Right lung (tissue), 10 donors: ENCODE measurements at places on chromosomes 11 and 22. TPM values are rescaled to one million over a fixed set of nuclear protein-coding genes. Genes with fewer than 3 reads are reported as not detected.

- DNase-seq: no peak
These were observed 540.9 kb downstream of the RAB38 start for GRCh38 chr11:87634331-87634730.

DNA sequence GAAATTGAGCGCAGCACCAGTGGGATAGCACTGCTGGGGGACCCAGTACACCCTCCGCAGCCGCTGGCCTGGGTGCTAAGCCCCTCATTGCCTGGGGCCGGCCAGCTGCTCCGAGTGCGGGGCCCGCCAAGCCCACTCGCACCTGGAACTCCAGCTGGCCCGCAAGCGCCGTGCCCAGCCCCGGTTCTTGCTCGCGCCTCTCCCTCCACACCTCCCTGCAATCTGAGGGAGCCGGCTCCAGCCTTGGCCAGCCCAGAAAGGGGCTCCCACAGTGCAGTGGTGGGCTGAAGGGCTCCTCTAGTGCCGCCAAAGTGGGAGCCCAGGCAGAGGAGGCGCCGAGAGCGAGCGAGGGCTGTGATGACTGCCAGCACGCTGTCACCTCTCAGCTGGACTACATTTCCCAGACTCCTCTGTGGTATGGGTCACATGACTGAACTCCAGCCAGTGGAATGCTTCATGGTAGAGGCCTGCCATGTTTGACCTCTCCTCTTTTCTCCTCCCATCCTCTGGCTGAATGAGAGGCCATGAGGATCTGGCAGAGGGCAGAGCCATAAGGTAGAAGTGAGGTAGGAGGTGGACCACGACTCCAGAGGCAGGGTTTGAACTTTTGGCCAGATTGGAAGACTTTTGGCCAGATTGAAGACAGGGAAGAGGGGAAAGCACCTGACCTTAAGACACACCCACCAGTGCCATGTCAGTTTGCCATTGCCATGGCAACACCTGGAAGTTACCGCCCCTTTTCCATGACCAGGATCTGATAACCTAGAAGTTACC lies 6.2 kb downstream of the MRGPRD start:
- DNase-seq: no peak

DNA sequence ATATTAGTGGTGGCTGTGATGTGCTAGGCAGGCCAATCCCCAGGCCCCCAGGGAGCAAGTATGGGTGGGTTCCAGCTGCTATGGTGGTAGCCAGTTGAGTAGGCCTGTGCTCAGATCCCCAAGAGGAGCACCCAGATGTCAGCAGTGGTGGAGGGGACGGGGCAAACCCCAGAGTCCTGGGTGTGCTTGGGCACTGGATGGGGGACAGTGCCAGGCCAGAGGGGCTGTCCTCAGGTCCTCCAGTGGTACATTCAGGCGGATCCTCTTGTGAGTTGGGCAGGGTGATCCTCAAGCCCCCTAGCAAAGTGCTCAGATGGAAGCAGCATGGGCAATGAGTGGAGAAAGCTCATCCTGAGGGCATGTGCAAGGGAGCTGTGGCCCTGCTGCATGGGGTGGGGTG lies 26.0 kb downstream of the CFAP300 start:
- no peak for DNase-seq

DNA sequence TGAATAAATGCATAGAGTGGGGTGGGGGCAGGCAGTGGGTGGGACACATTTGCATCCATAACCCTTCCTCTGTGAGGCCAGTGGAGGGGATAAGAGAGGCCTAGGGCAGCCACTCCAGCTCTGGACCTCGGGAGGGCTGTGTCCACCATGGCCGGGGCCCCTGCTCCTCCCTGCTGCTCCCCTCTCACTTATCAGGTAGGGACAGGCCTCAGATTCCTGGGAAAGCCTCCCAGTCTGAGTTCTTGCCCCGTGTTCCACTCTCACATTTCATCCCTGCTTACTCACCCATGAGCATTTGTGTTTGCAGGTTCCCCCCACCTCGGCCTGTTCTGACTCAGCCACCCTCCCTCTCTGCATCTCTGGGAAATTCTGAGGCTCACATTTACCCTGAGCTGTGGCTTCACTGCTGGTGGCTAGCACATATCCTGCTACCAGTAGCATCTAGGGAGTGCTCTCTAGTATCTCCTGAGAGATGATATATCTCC lies 128.7 kb upstream of the TOP3B start:
- no peak for DNase-seq

DNA sequence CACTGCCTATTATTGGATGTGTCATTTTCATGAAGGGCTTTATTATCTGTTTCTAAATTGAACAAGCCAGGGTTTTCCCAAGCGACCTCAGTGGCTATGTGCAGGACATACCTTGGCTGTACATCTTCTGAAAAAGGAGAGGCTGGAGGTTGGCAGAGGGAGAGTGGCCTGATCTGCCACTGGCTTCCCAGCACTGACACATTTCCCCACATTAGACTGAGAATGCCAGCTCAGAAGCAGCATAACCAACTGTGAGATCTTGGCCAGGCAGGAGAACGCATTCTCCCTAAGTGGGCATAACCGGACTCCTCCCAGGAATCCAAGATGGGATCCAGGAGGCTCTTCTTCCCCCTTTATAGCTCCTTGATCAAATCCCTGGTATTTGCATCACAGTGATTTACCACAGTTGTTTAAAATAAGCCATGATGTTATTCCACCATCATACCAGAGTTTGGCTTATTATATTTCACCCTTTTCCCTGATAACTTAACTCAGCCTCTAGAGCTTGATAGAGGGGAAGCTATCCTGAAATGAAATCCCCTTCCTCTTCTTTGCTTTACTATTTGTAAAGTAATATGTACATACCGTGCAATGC lies 33.8 kb downstream of the AMOTL1 start:
- no peak for DNase-seq

GRCh38 chr22:46058091-46058420 lies 81.1 kb upstream of the WNT7B start:
- DNase-seq: no peak

GRCh38 chr11:44403587-44404273 lies 93.8 kb upstream of the ALX4 start:
- no peak for DNase-seq

DNA sequence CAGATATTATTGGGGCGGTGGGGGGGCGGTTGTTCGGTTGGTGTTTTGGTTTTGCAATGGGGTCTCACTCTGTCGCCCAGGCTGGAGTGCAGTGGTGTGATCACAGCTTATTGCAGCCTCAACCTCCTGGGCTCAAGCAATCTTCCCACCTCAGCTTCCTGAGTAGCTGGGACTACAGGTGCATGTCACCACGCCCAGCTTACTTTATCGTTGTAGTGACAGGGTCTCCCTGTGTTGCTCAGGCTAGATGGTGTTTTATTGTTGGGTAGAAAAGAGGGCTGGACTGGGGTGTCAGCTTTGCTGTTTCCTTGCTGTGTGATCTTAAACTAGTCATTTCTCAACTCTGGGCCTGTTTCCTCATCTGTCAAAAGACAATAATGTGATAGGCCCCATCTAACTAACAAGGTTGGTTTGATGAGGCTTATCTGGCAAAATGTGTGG lies 17.5 kb upstream of the MYH9 start:
- no peak for DNase-seq

- DNase-seq: no peak
These were observed 68.6 kb downstream of the ATXN10 start for GRCh38 chr22:45740236-45740635.

DNA sequence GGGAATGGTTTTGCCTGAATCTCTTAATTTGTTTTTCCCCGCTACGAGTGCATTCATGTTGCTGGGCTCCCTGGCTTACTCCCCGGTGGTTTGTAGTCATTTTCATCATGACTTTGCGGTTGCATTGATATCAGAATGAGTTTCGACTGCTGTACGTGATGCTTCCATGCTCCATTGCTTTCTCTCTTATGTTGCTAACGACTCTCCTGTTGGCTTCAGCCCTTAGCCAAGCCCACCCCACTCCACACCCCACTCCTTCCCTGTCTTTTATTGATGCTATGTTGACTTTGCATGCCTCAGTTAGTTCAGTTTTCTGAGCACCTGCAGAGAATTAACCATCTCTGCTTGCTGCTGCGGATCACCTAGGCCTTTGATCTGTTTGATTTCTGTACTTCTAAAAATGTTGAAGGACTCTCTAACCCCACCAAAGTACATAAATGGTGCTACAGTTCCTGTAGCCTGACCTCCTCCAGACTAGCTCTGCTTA lies 65.3 kb downstream of the ARFGAP2 start:
- DNase-seq: no peak

GRCh38 chr11:73182824-73183321 lies 35.2 kb upstream of the P2RY2 start:
- DNase-seq: no peak

- no peak for DNase-seq
These were observed 497.5 kb downstream of the TBC1D22A start for GRCh38 chr22:47259990-47260389.

DNA sequence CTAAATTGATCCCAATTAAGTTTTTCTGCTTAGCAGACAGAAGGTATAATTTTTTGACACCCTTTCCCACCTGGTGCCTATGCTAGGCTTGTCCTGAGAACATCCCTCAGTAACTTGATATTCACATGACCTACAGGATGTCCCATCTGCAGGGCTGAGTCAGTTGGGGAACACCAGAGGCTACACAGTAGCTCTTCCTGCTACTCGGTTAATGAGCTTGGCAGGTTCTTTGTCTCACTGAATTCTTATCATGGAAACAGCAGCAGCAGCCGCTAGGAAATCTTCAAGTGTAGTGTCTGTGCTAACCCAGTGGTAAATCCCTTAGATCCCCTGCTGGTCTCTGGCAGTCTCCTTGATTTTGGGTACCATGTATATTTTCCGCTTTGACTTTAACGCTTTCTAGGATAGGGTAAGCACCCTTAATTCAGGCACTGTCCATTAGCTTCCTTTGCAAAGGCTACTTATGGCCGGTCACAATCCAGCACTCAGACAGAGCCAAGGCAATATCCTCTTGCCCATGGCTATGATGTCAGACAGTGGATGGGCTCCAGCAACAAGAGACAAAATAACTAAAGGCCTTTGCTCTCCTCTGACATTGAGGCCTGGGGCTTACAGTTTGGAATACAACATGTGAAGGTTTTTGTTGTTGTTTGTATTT lies 8.5 kb downstream of the MRPL16 start:
- DNase-seq: no peak

DNA sequence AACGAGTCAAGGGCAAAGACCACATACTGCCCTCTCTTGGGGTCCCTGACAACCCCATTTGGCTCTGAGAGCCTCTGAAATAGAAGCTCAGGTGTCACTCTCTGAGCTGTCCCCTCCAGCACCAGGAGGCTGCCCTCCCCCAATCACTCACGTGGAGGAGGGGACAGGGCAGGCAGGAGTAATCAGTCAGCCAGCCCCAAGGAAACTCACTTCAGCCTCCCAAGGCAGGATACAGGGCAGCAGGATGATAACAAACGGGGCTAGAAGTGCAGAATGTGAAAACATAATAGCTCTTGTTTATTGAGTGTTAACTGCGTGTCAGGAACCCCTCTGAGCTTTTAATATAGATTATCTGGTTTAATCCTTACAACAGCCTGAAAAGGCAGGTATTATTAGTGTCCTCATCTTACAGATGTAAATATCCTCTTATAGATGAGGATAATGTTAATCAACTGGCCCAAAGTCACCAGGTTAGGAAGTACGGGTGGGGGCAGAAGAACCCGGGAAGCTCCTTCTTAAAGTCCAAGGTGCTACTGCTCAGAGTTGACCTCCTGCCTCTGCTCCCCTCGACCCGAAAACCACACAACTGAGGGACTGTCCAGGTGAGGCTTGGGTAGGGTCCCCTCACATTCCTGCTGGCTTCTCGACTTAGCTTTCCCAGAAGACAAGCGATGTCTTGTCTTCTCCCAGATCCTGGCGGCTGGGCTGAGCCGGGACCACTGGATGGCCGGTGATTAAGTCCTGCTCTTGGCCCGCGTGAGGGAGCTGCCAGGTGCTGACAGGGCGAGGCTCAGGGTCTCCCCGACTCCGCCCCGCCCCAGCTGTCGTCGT lies 2.7 kb downstream of the CHRM4 start:
- no peak for DNase-seq

DNA sequence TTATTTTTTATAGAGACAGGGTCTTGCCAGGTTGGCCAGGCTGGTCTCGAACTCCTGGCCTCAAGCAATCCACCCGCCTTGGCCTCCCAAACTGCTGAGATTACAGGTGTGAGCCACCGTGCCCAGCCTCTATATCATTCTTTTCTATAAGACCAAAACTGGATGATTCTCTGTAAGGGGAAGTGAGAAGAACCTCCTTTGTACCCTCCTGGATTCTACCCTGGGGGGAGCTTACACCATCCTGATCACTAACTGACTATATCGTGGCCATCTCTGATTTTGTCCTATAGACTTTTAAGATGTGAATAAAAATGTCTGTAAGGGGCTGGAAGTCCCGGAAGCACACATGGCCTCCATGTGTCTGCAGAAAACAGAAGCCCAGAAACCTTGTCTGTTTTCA lies 9.1 kb downstream of the PIWIL4 start:
- DNase-seq: no peak

DNA sequence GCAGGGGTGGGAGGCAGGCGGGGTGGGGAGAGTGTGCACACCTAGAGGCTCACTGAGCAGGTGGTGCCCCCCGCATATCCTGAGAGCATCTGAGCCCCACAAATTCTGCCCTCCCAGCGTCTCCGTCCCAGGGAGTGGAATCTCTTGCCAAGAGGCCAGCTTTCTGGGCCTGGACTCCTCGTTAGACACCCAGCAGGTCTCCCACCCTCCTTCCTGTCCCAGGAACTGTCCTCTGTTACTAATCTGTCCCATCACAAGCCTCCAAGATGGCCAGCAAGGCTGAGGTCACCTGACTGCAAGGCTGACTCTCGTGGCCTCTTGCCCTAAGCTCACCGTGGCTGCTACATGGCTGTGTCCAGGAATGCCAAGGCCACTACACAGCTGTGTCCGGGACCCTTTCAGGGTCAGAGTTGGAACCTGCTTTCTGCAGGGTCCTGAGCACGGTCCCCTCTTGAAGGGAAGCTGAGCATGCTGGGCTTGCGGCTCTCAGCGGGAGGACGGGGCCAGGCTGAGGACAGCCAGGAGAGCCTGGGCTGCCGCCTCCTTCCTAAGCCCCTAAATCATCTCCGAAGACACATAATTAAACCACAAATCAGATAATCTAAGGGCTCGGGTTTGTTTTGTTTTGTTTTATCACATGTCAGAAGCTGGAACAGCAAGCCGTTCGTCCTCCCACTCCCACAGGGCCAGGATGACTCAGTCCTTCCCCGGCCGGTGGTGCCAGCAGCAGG lies 1327.3 kb downstream of the TBC1D22A start:
- peak; percentile 20 for DNase-seq

Gene APOA5
- polyA plus RNA-seq: not detected

Gene POLDIP3
- 111 TPM for polyA plus RNA-seq

Gene DDX17
- 832 TPM for polyA plus RNA-seq

Gene COMMD9
- polyA plus RNA-seq: 72.7 TPM

Gene TMEM151A
- polyA plus RNA-seq: 0.40 TPM

Gene CCS
- 95.7 TPM for polyA plus RNA-seq
